Frontal cortex (tissue), 4 donors: ENCODE measurements at places on chromosomes 12 and 14.

DNA sequence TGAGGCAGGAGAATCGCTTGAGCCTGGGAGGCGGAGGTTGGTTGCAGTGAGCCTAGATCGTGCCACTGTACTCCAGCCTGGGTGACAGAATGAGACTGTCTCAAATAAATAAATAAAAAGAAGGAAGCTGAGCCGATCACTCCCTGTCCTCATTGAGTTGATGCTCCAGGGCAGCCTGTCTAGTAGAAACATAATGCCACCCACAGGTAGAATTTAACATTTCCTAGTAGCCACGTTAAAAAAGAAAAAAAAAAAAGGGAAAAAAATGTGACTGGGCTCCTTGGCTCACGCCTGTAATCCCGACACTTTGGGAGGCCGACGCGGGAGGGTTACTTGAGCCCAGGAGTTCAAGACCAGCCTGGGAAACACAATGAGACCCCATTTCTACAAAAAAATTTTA lies 135.7 kb downstream of the SCARB1 start:
- DNase-seq, result no peak

- no peak for DNase-seq
These were observed 14.3 kb upstream of the ZFP36L1 start for GRCh38 chr14:68807148-68807600.

- DNase-seq, result no peak
These were observed 1.5 kb downstream of the SERPINA6 start for GRCh38 chr14:94321421-94322271.

DNA sequence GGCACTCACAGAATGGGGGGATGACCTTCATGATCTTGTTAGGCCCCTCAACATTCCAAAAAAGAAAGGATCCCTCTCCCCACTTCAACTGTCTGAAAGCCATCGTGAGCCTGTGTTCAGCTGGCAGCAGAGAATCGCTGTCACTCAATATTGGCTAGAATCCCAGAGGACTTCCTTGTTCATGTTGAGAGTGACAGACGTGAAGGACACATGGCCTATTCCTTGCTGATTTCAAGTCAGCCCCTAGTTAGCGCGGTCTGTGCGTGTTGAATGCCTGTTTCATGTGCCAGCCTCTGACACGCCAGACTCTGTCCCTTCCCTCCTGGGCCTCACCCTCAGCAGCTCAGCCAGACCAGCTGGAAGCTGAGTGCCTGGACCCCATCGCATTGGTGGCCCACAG lies 43.1 kb downstream of the DNAH10 start:
- DNase-seq, result no peak

DNA sequence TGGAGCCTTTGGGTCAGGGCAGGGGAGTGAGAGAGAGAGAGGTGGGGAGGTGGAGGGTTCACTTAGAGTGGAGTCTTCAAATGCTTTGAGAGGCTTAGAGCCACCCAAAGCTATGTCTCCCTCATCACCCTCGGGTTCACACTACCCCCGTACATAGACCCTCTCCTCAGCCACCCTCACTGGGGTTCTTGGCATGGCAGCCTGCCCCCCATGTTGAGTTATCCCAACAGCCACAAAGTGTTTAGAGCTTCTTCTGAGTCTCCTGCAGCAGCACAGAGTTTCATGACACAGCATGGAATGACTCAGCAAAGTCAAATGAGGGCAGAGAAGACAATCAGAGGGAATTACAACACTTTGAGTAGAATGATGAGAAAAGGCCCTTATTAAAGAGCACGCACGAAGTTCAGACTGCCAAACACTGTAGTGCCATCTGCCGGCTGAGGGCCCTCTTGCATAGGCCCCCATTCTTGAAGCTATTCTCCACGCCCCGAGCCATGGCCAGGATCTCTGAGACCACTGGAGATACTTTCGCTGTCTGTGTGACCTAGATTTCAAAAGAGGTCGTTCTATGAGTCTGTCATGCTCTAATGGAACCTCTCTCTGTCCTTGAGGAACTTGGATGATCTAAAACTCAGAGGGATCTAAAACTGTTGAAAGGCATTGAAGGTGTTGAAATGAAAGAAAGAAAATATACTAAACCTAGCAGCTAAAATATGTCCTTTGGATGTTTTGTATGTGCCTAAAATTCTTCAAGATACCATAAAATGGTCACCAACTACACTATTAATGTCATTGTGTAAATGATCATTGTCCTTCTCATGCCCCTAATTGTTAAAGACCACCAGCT lies 221.9 kb downstream of the PELI2 start:
- DNase-seq, result peak; percentile 64

DNA sequence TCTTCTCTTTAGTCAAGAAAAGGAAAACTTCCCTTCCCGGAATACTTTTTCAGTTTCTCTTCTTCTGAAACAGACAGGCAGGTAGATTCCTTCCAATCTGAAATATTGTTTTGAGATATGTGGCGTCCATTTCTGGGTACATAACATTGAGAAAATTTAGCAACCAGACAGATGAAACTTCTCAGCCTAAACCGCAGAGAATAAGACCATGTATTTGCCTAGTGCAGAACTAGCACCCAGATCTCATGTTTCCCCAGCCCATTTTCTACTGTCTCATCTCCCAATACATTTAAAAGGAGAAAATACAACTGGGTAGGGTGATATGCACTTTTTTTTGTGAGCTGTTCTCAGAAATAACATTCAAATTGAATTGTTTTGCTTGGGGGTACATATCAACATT lies 6.4 kb downstream of the AVPR1A start:
- DNase-seq, result no peak

- DNase-seq, result no peak
These were observed 7.2 kb downstream of the RPS6KL1 start for GRCh38 chr14:74915826-74916225.

- DNase-seq, result no peak
These were observed 3.5 kb downstream of the C12orf75 start for GRCh38 chr12:105334001-105334400.
